Endothelial cell of coronary artery (primary cell): ENCODE measurements at places on chromosomes 16 and 17. TPM values are rescaled to one million over a fixed set of nuclear protein-coding genes. Genes with fewer than 3 reads are reported as not detected.

The PDILT gene
- total RNA-seq = not detected in 2 replicates

The SLC35G3 gene
- not detected in 2 replicates for total RNA-seq

The MARF1 gene
- total RNA-seq = 12.0 and 13.5 TPM in 2 replicates

The C17orf78 gene
- not detected in 2 replicates for total RNA-seq

The RHBDL1 gene
- 0.36 and 0.47 TPM in 2 replicates for total RNA-seq

The MT3 gene
- total RNA-seq = not detected in 2 replicates

The KRTAP2-3 gene
- not detected in 2 replicates for total RNA-seq

The SLC38A7 gene
- 25.6 and 29.7 TPM in 2 replicates for total RNA-seq

The FAM222B gene
- 3.2 and 6.3 TPM in 2 replicates for total RNA-seq
